ENCODE measurements at places on chromosomes 4 and X.

GRCh38 chr4:140856621-140857062 is 100.5 kb upstream of the TBC1D9 start:
- DNase-seq, result no peak

- DNase-seq, result no peak
Observed at GRCh38 chr4:102537269-102537668, 36.1 kb downstream of the NFKB1 start.

- DNase-seq, result no peak
Observed at GRCh38 chr4:81214881-81215868, at the start of gene PRKG2. Gene PRKG2 (minus strand): TSS chr4:81215222. CDS start chr4:81205047, 10,175 bp downstream.

DNA sequence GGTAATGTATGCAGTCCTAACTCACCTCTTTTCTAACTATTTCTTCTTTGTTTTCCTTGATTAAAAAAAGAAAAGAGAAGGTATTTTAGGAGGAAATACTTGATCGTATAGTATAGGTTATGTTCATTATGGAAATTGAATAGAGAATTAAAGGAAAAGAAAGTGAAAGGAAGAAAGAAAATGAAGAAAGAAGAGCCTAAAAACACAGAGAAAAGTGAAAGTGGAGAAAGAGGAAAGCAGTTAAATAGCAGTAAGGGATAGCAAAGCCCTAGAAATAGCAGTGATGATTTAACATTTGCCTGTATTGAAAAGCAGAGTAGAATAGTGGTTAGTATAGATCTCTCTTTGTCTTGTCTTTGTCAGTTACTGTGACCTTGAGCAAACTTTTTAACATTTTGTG is 37.0 kb downstream of the MRPL1 start:
- DNase-seq, result no peak

DNA sequence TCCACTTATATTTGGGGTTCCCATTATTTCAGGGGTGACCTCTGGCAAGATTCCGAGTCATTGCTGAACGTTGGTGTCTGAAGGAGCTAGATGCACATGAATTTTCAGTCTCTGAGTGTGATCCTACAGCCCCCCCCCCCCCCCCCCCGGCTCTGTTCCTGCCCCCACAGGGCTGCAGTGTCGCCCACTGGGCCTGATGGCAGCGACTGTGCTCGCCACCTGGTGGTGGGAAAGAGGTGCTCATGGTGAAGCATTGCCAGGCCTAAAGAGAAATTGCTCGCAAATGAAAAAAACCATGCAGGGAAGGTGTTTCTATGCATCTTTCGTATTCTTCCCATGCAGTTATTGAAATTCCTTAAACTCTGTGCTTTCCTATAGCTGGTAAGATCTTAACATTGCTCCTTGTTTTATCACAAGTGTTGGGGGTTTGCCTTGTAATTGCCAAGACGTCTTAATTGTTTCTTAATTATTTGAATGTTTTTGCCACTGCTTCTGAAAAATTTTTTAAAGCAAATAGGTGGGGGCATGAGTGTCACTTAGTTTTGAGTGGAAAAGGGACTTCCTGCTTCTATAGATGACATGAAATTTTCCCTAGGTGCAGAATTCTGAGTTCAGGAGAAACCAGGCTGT is 63.2 kb downstream of the CLDN22 start:
- DNase-seq, result no peak

GRCh38 chr4:187480146-187481145 is 515.1 kb upstream of the ZFP42 start:
- DNase-seq, result no peak

GRCh38 chr4:1534876-1535526 is 128.8 kb upstream of the NKX1-1 start:
- no peak for DNase-seq

DNA sequence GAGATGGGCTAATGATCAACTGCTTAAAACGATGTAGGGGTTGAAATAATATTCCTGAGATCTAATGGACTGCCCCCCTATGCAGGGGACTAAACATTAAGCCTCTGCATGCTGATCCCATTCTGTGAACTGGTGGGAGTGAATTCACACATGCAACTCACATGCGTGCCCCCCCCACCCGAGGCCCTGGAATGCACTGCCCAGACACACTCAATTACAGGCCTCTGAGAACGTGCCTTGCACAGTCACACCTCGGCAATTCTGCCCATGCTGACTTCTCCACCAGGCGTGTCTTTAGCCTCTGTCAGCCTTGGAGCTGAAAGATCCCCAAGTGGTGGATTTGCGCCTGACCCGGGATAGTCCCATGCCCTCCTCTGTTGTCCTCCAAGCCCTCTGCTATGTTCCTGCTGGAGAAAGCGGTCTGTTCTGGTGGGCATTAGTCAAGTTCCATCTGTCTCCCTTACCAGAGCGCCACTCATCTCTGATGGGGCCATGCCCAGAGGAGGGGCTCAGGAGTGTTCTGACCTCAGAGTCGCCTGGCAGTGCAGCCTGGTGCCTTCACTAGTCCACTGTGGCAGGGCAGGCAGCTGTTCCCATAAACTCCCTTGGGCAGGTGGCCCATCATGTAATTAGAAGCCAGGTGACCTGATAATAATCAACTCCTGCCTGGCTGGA is 86.5 kb downstream of the DRD5 start:
- DNase-seq, result no peak

DNA sequence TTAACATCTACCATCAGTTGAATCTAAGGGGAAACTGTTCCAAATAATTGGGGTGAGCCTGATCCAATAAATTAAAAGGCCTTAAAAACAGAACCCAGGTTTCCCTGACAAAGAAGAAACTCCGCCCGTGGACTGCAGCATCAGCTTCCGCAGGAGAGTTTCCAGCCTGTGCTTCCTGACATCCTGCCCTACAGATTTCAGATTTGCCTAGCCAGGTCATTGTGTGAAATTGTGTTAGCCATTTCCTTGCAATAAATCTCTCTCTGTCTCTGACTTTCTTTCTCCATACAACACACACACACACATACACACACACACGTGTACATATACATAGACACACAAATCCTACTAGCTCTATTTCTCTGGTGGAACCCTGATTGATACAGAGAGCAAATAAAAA is 48.3 kb upstream of the LCORL start:
- DNase-seq, result no peak
